ENCODE measurements at places on chromosomes 13 and 19.

DNA sequence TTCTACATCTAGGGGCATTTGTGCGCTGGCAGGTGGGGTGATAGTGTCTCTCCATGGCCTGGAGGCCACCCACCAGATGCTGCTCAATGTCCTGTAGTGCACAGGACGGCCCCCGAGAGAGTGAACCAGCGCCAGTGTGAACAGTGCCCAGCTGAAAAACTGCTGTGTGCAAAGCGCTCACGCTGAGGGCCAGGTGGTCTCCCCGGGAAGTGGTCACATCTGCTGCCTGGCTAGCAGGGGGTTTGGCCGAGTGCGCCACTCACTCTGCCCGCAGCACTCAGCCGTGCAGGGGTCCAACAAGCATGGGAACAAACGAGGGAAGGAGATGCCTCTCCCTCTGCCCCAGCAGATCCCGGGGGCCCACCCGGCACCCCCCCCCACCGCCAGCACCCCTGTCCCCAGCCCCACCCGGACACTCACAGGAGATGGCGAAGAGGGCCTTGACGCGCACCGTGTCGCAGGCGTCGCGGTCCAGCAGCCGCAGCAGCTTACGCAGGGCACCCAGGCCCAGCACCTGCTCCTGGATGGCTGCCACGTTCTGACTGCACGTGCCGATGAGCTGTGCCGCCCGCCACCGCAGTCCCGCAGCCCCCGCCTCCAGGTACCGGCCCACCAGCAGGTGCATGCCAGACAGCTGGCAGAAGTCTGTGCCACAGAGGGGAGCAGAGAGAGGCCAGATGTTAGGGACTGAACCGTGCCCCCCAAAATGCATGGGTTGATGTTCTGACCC lies 5.8 kb downstream of the HSPBP1 start:
- no peak for DNase-seq

- no peak for DNase-seq
Observed at GRCh38 chr13:97194479-97194878, 27.7 kb upstream of the MBNL2 start.

- DNase-seq = peak; percentile 91
Observed at GRCh38 chr19:55549500-55550320, 4.4 kb upstream of the SBK3 start.

GRCh38 chr13:41603917-41604316 lies 146.6 kb downstream of the RGCC start:
- peak; percentile 61 for DNase-seq

- peak; percentile 47 for DNase-seq
Observed at GRCh38 chr13:72199640-72200039, 332.6 kb upstream of the DACH1 start.
